HEK293T (cell line): ENCODE measurements at places on chromosomes 4 and X.

DNA sequence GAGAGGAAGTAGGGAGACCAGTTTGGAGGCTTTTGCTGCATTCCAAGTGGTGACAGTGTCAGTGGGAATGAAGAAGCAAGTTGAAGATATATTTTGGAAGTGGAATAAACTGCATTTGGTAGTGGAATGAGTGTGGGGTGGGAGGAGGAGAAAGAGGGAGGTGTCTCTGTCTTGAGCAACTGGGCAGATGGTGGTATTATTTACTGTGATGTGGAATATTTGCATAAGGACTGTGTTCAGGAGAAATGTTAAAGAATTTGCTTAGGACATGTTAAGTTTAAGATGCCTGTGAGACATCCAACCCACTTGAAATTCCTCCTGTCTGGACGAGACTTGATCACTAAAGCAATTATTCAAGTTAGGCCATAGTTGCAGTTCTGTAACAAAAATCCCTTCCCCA lies 448.9 kb upstream of the AMOT start:
- DNase-seq: no peak

DNA sequence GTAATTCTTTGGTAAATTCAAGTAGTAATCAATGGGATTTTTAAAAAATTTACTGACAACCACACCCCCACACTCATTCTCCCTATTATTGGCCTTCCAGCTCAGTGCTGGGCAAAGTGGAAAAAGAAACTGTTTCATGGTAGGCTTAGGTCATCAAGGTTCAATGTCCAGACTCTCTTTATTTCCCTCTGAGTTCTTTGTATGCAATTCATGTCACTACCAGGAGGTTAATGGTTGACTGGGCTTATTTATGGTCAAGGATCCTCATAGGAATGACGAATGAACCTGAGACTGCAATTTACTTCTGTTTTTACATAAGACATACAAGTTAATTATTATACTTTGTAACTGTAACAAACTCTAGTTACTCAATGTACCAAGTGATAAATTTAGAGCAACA lies 403.2 kb downstream of the KLHL13 start:
- no peak for DNase-seq

GRCh38 chr4:95421869-95422268 lies 126.9 kb downstream of the UNC5C start:
- DNase-seq: no peak

DNA sequence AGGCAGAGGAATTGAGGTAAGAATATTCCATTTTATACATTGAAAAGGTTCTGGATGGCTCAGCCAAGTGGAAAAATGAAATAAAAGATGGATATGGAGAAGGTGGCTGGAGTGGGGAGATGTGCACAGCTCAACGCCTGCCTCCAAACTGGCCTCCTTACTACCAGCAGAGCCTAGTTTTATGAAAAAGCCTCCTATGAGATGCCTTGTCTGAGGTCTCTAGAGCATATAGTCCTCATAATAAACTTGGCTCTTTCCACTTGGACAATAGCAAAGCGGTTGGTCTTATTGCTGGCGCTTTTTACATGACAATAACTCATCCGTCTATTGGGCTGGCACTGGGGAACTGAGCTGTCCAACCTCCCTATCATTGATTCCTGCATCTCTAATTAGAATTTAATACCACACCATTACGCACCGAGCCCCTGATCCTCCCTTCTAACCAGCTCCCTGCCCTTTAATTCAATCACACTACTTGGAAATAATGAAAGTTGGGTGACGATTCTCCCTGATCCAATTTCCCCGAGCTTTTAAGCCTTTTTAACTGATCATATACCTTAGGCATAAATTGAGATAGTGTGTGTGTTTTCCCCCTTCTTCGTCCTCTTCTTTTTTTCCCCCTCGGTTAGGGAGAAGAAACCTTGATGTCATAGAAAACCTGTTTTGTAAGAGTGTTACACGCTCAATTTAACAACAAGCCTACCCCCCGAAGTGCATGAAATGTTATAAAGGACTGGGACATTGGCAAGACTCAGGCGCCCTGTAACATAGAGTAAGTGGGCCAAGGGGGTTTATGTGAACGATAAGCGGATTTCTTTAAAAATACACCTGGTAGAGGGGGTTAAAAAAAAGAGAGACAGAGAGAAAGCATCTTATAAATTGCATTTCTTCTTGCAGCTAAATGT lies at the start of gene PHOX2B:
PHOX2B (minus strand) TSS at position 155 of the 905 bp plus-strand sequence; CDS start at position 40, 115 bp downstream.
- DNase-seq: no peak

- no peak for DNase-seq
These were observed 15.0 kb upstream of the MTNR1A start for GRCh38 chr4:186570193-186570996.

- no peak for DNase-seq
These were observed 29.7 kb upstream of the LCORL start for GRCh38 chr4:18051281-18051680.

- no peak for DNase-seq
These were observed 91.9 kb upstream of the SH3RF1 start for GRCh38 chr4:169362607-169363006.

GRCh38 chr4:33218238-33218637 lies 2498.1 kb downstream of the PCDH7 start:
- no peak for DNase-seq
